Effector CD8-positive, alpha-beta T cell (primary cell): ENCODE measurements at places on chromosomes 1 and 21.

- DNase-seq: no peak
Observed at GRCh38 chr1:111704776-111705175, 34.4 kb downstream of the INKA2 start.

DNA sequence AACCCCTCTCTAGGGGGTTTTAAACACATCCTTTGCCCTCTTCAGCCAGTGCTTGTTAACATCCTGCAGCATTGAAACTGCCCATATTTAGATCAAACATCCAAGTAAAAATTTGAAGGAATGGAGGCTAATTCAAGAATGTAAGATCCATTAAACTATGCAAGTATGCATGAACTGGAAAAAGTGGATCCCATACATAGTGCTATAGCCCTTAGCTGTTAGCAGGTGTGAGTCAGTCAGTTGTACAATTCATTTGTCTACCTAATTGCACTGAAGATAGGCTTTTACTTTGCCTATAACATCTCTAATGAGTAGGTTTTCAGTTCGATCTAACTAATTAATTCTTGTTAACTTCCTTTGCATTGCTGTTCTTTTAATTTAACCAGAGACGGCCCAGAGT lies 270.9 kb downstream of the LMO4 start:
- DNase-seq: no peak

- no peak for DNase-seq
Observed at GRCh38 chr1:186839041-186839400, 10.3 kb downstream of the PLA2G4A start.

DNA sequence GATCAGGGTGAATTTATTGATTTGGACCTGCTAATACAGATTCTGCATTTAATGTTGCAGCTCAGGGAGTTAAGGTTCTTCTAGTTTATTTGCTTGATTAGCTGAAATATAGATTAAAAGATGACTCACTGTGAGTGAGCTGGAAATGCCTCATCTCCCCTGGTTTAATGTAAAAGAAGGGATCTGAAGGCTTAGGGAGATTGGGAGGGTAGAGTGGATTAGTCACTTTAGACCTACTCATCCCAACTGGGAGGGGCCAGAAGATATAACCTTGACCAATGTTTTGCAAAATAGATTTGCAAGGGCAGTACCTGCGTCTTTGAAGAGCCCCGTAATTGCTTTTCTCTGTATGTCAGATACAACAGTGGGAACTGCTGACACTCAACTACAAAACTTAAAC lies 922.8 kb upstream of the ADGRL4 start:
- no peak for DNase-seq

- no peak for DNase-seq
Observed at GRCh38 chr1:86616871-86617270, 70.0 kb downstream of the CLCA4 start.

DNA sequence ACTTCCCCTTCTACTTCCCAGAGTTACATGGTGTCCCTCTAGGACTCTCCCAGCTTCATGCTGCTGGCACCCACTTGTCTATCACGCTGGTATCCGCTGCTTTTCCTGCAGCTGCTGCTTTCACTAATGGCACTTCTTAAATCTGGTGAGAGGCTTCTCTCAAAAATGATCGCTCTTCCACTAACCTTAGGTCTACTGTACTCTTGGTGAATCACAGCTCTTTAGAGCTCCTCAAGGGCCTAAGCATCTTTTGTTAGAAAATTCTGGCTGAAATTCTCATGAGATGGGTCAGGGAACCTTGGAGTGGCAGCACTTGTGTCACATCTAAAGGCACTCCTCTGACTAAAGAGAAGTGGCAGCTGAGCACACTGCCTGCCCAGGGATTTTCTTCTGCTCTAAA lies 32.1 kb downstream of the ZMYND12 start:
- no peak for DNase-seq

DNA sequence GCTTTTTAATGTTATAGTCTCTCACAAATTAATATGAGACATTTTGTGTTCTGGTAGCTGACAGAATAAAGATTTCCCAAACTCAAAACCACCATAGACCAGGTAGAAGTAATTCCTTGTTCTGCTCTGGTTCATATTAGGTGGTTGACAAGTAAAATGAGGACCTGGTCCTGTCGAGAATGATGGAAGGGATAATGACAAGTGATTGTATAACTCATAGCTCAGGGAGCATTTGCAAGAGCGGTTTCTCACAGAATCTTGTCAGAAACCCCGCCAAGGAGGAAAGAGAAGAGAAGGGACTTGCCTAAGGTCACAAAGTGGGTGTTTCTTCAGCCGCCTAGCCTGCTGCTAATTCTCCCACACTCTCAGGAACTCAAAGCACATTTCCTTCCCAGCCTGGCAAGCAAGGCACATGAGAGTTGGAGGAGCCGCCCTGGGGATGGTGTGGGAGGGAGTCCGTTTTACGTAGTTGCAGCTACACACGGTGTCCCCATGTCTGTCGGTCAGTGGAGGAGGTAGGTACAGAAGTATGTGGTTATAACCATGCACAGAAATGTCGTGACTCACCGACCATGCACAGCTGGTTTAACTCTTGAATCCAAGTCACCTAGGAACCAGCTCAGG lies 46.5 kb downstream of the SAMD13 start:
- DNase-seq: no peak

DNA sequence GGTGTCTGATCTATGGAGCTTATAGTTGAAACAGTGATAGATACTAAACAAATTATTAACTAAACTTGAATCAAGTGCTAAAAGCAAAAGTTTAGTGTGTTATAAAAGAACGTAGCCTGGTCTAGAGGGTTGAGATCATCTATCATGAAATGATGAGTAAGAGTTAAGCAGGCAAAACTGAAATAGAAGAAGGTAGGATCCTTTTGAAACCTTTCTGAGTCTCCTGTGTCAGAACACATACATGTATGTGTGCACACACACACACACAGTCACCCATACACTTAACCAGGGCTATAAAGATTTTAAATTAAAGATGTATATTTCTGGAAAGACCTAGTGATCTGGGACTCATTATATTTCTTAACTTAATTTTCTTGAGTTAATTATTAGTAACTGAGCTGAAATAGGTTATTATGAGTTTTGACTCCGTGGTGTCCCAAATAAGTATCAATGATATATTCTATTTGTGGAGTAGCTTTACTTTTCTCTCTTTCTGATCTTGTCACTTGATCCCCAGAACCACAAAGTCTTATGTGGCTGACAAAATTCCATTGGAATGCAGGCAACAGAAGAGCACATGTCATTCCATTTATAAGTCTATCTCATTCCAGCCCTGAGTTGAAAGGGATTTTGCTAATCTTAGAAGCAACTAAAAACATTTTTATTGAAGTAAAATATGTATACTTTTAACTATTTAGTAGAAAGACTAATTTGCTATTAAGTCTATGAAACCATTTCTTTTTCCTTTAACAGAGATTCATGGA lies 70.7 kb downstream of the PRRX1 start:
- DNase-seq: no peak

GRCh38 chr1:17199267-17200044 lies 5.5 kb upstream of the PADI1 start:
- DNase-seq: no peak

DNA sequence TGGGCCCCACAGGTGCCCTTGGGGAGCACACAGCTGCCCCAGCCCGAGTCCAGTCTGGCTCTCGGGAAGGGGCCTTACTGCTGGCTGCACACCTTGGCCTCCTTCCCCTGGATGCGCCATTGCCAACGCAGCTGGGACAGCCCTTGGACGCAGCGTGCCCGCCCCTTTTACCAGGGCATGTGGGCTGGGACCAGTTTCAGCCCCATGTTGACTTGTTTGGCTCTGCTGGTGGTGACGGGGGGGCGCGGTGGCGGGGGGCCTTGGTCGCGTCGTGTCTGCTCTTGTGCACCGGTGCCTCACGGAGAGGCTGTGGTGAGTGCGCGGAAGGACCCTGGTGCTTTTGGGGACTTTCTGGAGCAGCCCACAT lies 19.6 kb downstream of the SKI start:
- no peak for DNase-seq

- no peak for DNase-seq
Observed at GRCh38 chr1:84078108-84078841, 65.8 kb upstream of the PRKACB start.

GRCh38 chr1:184350573-184350972 lies 36.3 kb upstream of the C1orf21 start:
- no peak for DNase-seq
